D721Med (cell line): ENCODE measurements at places on chromosomes 11 and 22.
A peak's percentile ranks its signal among the peaks of the same experiment; 100 is the strongest.

- DNase-seq = no peak
Measured at GRCh38 chr22:45336971-45337431, 27.3 kb downstream of the FAM118A start.

DNA sequence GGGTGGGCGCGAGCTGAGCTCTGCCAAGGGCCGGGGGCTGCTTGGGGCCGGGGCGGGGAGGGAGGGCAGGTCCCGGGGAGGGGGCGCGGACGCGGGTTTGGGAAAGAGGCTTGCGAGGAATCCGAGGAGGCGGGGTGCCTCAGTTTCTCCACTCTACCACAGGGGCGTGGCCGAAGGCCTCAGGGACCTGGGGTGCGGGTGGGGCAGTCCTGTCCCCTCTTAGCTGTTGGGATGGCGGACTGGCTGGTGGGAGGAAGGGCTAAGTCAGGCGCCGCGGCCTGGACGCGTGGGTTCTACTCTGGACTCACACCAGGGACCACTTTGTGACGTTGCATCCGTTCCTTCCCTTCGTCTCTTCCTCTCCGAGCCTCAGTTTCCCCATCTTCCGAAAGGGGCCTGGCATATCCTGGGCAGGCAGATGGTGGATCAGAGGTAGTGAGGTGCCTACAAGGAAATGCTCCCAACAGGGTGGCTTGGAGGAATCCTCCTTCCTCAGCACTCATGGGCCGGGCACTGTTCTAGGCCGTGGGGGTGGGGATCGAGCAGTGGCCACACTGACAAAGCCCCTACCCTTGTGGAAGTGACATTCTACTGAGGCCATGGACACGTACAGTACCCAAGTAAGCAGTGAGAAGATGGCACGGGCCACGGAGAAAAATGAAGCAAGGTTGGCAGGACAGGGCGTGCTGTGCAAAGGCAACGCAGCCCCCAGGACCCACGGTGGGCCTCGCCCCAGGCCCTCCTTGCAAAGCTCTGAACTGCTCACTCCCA lies 13.2 kb downstream of the IGLL1 start:
- peak; percentile 13 for DNase-seq

- no peak for DNase-seq
Measured at GRCh38 chr11:102430158-102430836, 22.3 kb downstream of the TMEM123 start.

DNA sequence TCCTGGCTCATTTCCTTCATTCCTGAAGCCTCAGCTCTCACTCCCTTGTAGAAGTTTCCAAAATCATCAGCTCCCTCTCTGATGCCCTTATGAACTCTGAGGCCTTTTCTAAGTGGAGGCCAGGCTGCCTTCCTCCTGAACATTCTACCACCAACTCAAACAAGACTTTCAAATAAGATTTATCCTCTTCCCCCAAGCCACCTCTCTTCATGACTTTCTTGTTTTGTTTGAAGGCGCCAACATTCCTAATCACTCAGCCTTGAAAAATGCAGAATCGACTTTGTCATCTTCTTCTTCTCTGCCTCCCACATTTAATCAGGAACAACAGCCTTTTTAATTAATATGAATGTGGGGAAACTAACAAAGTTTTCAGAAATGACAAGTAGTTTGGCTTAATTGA lies 927.9 kb downstream of the OPCML start:
- no peak for DNase-seq

GRCh38 chr11:27653990-27654758 lies 46.1 kb downstream of the BDNF start:
- no peak for DNase-seq

- no peak for DNase-seq
Measured at GRCh38 chr11:30566482-30566881, 19.7 kb downstream of the MPPED2 start.

GRCh38 chr11:35907648-35908431 lies 36.0 kb upstream of the LDLRAD3 start:
- no peak for DNase-seq

- DNase-seq = no peak
Measured at GRCh38 chr11:92226331-92227229, 2.0 kb downstream of the FAT3 start.

DNA sequence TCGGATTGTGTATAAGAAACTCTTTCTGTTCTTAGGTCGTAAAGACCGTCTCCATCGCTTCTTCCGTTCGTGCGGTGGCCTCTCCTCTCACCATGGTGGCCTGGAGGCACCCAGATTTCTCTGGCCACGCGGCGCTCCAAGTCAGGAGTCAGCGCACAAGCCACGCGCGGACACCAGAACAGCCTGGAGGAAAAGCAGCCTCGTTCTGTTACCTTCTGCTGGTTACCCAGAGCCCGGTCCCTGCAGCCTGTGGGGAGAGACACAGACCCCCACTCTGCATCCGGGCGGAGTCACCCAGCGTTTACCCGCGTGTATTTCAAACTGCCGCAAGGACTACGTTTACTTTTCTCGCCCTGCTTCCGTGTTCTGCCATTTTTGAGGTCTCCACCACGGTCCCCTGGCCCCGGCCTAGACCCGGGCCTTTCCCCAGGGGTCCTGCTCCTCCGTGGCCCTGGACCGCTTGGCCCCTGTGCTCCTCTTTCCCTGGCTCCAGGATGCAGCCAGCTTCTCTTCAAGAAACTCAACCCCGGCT lies 776.1 kb downstream of the BRD1 start:
- no peak for DNase-seq

- no peak for DNase-seq
Measured at GRCh38 chr11:33624083-33624482, 76.5 kb downstream of the C11orf91 start.

GRCh38 chr22:45768490-45768889 lies 96.9 kb downstream of the ATXN10 start:
- DNase-seq = no peak

- DNase-seq = no peak
Measured at GRCh38 chr22:50251477-50252081, 514 bp upstream of the HDAC10 start.

- no peak for DNase-seq
Measured at GRCh38 chr11:63800921-63801320, 12.3 kb upstream of the SPINDOC start.

DNA sequence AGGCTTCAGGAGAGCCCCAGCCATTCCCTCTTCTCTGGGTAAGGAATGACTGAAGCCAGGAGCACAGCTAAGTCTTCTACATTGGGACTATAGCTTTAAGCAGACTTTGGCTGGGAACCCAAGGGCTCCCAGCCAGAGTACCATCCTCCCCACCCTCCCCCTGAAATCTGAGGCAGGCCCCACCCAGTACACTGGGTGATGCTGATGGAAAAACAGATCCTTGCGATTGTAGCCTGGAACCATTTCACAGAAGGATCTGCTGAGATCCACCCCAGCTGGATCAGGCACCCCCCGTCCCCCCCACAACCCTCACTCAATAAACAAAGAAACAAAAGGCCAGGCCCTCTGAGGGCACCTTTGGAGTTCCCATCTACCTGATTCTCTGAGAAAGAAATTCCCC lies 39.8 kb downstream of the IL18BP start:
- DNase-seq = no peak

DNA sequence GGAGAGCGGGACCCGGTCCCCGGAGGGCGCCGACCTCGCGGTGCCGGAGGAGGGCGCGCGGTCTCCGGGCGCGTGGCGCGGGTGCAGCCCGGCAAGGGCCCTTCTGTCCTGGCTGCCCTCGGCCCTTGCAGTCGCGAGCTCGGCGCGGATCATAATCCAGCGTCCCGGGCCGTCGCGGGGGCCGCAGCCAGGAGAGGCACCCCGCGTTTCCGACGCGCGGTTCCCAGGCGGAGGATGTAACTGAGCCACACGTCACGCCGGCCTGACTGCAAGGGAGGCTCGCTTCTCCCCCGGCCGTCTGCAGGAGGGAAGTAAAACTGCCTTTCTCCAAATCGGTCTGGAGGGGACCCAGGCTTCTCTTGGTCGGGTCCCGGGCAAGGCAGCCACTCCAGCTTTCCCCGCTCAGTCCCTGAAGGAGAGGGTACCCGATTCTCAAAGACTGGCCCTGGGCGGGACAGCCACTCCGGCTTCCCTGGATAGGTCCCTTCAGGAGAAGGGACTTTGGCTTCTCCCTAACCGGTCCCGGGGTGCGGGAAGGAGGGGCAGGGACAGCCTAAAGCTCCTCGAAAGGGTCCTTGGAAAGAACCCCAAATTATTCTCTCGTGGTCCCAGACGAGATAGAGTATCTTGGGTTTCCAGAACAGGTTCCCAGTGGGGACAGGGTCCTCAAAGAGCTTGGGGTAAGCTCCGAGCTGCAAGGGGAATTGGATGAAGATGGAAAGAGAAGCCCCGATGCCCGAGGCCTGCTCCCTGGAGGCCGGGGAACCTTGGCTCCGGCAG lies 836 bp downstream of the SPON1 start:
- DNase-seq = peak; percentile 33

- no peak for DNase-seq
Measured at GRCh38 chr11:23680488-23681230, 816.2 kb upstream of the LUZP2 start.

GRCh38 chr22:49169074-49169744 lies 658.5 kb downstream of the BRD1 start:
- no peak for DNase-seq

- no peak for DNase-seq
Measured at GRCh38 chr11:93143186-93143585, 54.6 kb downstream of the SLC36A4 start.

GRCh38 chr22:27576815-27577573 lies 224.6 kb downstream of the MN1 start:
- no peak for DNase-seq

DNA sequence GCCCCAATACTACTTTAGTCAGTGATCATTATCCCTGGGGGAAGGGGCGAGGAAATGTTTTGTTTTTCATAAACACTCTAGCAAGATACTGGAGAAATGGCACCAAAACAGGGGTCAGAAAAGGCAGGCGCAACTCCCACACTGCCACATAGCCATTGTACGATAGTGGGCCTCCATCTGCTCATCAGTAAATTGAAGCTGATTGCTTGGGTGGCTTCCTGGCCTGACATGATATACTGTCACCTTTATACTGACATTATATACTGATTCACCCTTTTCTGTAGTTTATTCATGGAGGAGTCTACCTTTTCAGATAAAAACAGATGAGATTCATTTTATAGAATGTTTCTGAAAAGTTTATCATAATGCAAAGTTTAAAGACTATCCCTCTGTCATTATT lies 51.6 kb upstream of the CCDC34 start:
- no peak for DNase-seq

DNA sequence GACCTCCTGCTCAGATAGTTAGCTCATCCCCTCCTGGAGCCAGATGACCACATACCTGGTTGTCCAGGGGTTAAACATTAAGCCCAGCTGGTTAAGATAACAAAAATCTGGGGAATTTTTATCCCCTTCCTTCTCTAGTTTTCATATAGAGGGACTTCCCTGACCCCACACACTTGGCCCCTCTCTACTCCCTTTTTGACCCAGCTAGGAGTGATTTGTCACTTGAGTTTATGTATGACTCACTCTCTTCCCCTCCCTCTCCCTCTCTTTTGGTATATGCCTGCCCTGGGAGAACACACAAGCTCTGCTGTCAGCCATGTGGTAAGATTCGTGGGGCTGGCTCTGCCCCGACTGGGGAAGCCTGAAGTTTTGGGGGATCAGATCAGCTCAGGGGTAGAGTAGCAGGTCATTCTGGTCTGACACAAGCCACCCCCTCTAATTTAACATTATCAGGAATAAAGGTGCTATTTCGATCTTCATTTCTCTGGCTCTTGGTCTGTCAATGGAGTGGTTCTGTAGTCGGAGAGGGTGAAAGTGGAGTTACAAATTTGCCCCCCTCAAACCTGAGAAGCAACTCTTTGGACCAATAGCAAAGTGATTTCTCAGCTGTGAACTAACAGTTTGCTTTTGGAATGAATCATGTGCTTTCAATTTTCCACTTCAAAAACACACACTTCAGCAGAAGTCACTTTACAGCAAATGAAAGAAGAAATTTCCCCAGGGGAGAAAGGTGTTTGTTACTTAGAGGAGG lies 415.3 kb upstream of the CADM1 start:
- DNase-seq = no peak

GRCh38 chr22:46754110-46754799 lies 8.2 kb upstream of the TBC1D22A start:
- no peak for DNase-seq

DNA sequence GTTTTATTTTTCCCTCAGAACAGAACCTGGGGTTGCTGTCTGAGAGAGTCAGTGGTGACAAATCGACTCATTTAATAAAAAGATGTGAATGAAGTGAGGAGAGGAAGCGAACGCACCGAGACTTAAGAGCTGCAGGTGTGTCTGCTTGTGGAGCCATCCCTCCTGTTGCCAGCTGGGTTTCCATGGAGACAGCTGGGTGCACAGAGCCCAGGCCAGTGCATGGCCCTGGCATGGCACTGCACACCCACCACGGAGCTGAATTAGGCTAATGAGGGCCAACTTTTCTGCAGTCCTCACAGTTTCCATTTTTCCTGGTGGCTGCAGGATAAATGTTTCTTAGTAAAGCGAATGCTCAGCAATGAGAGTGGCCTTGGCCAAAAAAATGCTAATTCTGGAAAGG lies 750.2 kb downstream of the OPCML start:
- no peak for DNase-seq

DNA sequence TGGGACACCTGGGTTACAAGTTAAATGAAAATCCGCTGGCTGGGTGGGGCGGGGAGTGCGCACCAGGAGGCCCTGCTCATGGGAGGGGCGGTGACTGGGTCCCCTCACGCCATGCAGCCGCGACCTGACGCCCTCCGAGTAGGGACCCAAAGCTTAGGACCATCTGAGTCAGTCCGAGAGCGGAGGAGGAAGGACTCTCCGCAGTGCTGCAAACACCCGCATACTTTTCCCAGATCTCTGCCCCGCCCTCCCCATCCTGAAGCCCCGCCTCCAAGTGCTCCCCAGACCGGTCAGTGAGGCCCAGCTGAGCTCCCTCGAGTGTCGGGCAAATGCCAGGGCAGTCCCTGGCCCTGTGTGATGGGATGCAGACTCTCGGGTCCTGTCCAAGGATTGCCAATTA lies 6.6 kb upstream of the FLI1 start:
- no peak for DNase-seq

DNA sequence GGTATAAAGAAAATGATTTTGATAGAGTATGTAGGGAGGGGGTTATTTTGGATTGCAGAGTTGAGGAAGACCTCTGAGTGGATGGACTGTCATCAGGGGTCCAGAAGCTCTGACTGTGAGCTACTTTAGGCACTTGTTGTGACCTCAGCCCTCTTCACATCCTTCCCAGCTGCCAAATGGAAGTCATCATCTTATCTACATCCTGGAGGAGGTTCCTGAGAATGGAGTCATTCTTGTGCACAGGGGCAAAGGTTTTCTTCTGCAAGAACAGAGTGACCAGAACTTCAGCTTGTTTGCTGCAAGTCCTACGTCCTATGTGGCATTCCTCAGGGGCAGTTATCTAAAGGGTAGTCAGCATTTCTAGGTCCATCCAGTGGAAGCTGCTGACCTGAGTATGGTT lies 393.8 kb downstream of the AASDHPPT start:
- no peak for DNase-seq

GRCh38 chr11:12577725-12578644 lies 96.2 kb upstream of the TEAD1 start:
- peak; percentile 30 for DNase-seq
